ENCODE measurements at places on chromosomes 2 and 18.
A peak's percentile ranks its signal among the peaks of the same experiment; 100 is the strongest.

DNA sequence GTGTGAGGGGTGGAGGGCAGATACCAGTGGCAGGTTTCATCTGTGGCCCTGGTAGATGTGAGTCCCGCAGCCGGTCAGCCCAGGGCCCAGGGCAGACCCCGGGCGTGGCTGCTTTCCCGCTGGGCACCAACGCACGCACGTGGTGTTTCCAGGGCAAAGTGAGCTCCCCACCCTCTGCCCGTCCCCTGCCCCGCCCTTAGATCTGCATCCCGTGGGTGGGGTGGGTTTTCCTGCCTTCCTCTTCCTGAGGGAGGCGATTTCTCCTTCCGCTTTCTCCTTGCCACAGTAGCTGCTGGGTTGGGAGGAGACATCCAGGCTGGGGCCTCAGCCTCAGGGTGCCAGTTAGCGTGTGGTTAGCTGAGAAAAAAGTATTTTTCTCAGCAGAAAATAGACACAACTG is 49.6 kb downstream of the ODC1 start:
- DNase-seq, result no peak

- DNase-seq, result peak; percentile 6
These were observed 48.9 kb downstream of the TGIF1 start for GRCh38 chr18:3498698-3499471.

DNA sequence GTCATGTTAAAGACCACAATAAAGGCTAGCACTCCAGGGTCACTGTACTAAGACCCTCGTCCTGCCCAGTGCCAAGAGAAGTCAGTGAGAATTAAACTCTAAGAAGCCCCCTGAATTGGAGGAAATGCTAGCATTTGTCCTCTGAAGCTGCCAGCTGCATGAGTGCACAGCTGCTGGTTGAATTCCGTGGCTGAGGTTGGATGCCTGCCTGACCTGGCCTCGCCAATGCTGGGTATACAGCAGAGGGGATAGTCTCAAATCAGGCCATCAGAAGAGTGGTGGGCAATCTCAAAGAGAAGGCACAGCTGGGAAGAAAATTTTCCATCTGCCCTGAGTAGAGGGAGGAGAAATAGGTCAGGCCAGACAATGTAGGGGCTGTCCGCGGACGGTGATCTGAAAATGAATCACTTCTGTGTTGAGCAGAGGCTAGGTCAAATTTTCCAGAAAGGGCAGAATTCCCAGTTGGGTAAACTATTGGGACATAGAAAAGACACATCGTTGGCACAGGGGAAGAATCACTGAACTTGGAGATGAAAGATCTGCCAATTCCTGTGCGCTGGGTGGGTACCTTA is 110.5 kb upstream of the AGAP1 start:
- DNase-seq, result no peak

DNA sequence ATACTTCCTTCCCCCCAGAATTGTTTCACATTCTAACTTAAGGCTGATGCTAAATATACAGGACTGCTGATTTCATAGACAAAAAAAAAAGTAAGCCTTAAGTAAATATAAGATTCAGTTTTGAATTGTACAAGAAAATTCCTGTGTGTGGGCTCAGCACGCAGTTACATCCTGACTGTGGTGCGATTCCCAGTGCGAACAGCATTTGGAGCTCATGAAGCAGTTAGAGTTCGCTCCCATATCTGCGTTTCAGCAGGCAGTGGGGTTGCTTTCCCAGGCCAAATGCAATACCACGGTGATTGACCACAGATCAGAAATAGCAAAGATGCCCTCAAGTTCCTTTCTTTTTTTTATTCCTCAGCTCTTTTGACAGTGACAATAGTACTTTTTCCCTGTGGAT is 75.6 kb downstream of the SATB2 start:
- no peak for DNase-seq

GRCh38 chr2:105498281-105498846 is 99.5 kb upstream of the FHL2 start:
- DNase-seq, result no peak

DNA sequence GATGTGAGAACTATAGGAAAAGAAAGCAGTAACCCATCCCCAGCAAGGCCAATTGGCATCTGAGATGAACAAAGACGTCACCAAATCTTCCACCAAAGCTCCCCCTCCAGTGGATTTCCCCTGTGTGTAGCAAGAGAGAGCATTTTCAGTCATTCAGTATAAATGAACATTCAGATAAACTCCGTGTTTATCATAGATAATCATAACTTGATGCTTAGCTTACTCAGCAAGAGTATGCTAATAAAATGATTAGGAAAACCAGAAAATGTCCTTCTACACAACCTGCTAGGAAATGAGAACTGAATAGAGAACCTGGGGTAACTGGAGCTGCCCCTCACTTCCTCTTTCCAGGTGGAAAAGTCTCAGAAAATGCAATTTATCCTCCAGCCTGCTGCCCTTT is 198.0 kb upstream of the CCDC150 start:
- DNase-seq, result no peak

GRCh38 chr18:49648326-49648725 is 86.5 kb downstream of the LIPG start:
- no peak for DNase-seq

GRCh38 chr2:176614049-176614448 is 344.8 kb downstream of the MTX2 start:
- DNase-seq, result no peak

GRCh38 chr2:134897932-134898331 is 20.7 kb upstream of the CCNT2 start:
- no peak for DNase-seq

Data from activated naive CD4-positive, alpha-beta T cell treated with Interleukin-2 at 50 U/mL for 16 hours (primary cell).